ENCODE measurements at places on chromosomes 3 and 15. TPM values are rescaled to one million over a fixed set of nuclear protein-coding genes. Genes with fewer than 3 reads are reported as not detected.

Gene CPN2
- not detected for total RNA-seq

Gene CYP11A1
- total RNA-seq = not detected

Gene LRRC31
- not detected for total RNA-seq

Gene CKMT1B
- 3.4 TPM for total RNA-seq

Gene CCR3
- total RNA-seq = not detected

Measured in A549 treated with AZD2906 at 1 μM for 4 hours (cell line).